Activated T-cell treated with anti-CD3 and anti-CD28 coated beads, Interleukin-2, amount 50 U/mL, for 72 hours (primary cell): ENCODE measurements at places on chromosomes 13 and 19.

DNA sequence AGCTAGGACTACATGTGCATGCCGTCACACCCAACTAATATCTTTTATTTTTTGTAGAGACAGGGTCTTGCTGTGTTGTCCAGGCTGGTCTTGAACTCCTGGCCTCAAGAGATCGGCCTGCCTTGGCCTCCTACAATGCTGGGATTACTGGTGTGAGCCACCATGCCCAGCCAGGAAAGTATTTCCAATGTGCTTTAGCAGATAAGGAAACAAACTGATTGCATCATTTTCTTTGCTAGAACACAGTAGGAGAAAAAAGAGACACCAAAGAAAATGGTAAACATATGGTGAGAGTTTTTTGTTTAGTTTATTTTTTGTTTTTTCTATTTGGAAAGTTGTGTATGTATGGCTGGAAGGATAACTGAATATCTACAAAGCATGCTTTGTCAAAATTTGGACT is 46.9 kb upstream of the AKAP11 start:
- no peak for DNase-seq

GRCh38 chr13:40456979-40457553 is 209.4 kb downstream of the FOXO1 start:
- no peak for DNase-seq

DNA sequence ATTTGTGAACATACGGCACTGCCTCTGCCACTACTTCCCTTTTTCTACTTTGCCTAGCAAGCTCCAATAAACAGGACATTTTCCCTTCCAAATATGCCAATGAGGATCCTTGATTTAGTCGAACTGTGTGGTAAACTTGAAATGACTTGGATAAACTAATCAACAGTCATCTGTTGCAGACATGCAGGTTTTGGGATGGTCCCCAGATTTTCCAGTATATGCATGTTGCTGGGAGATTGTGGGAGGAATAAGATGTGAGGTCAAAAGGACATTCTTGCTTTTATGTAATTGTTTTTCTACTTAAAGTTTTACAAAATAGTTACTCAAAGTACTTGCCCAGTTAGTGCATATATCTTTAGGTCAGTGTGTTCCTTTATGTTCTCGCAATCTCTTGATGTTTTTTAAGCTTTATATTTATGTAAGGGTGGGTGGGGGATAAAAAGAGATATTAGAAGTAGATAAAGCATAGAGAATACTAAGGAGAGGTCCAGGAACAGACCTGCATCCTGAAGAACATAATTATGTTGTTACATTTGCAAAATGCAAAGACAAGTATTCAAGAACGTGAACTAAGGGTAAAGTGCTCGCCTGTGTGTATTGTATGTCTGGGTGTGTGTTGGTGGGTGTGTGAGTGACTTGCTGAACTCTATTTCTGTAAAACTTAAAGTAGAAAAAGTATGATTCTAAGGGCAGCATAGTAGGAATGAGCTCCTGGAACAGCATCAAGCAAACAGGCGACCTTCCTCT is 88.4 kb upstream of the OXGR1 start:
- DNase-seq, result no peak

- no peak for DNase-seq
Measured at GRCh38 chr13:48770372-48770771, 116.6 kb downstream of the CYSLTR2 start.

- no peak for DNase-seq
Measured at GRCh38 chr13:111949311-111949710, 117.6 kb upstream of the SOX1 start.

DNA sequence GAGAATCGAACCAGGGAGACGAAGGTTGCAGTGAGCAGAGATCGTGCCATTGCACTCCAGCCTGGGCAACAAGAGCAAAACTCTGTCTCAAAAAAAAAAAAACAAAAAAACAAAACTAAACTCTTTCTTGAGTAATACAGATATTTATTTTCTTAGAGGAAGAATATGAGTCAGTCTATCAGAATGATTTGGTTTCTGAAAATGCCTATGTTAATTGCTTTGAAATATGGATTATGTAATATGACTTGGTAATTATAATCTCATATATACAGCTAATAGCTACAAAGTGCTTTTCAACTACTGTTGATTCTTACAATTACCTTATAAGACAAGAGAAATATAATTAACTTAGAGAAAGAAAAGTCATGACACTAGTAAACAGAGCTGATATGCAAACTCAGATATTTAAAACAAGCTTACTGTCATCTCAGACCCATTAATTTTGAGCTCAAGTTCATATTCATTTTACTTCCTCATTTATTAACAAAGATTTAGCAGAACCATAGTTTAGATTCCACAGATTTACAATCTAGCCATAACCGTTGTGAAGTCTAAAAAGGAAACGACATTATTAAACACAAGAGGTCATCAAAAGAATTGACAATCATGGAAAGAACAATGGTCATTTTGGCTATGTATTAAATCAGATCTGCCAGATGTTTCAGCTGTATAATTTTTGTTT is 88.0 kb downstream of the TBC1D4 start:
- no peak for DNase-seq

- no peak for DNase-seq
Measured at GRCh38 chr19:3664879-3665642, 35.2 kb downstream of the PIP5K1C start.

GRCh38 chr13:46171217-46171616 is 10.8 kb downstream of the LCP1 start:
- DNase-seq, result no peak

GRCh38 chr13:94548821-94549231 is 47.1 kb downstream of the TGDS start:
- peak; percentile 67 for DNase-seq

DNA sequence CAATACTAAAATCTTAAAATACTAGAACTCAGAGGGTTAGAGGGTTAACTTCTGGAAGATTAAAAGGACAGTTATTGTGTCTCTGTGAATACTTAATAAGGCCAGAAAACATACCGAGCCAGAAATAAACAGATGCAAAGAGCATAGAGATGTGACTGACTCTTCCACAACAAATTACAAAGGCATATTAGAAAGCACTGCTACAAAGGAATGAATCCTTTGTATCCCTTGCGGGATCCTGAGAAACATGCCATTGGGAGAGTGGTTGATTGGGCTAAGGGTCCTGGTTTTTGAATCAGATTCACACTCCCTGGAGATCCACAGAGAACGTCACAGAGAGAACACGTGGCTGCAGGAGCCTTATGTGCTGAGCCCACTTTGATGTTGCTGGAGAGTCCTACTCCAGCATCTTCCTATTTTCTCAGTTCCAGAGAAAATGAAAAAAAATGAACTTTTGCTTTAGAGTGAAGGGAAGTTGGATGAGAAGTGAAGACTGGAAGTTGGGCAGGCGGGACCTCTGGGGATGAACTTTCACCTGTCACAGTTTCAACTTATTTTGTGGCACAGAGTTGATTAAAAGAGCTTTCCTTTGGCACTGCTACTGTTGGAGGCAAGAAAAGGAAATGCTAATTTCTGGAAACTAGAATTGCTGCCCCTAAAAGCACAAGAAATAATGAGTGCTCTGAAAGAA is 309.9 kb downstream of the DCT start:
- no peak for DNase-seq
